ENCODE measurements at places on chromosomes 6 and 20. TPM values are rescaled to one million over a fixed set of nuclear protein-coding genes. Genes with fewer than 3 reads are reported as not detected.

TREML1 gene
- not detected for total RNA-seq

ENTPD6 gene
- 55.5 TPM for total RNA-seq

IYD gene
- under 0.01 TPM for total RNA-seq

PLCB1 gene
- 24.3 TPM for total RNA-seq
